ENCODE measurements at places on chromosomes 11 and 22. TPM values are rescaled to one million over a fixed set of nuclear protein-coding genes. Genes with fewer than 3 reads are reported as not detected.

The ACRV1 gene
- not detected for total RNA-seq

The CSF2RB gene
- 5.3 TPM for total RNA-seq

The PDGFB gene
- 5.8 TPM for total RNA-seq

The ASPHD2 gene
- total RNA-seq: 0.58 TPM

The BTG4 gene
- not detected for total RNA-seq

The DDX17 gene
- total RNA-seq: 653 TPM

The ART5 gene
- total RNA-seq: not detected

The TXN2 gene
- total RNA-seq: 10.9 TPM

The ELMOD1 gene
- total RNA-seq: 1.6 TPM

Measured in urinary bladder (tissue), 4 donors.